ENCODE measurements at places on chromosomes 1 and 21.

DNA sequence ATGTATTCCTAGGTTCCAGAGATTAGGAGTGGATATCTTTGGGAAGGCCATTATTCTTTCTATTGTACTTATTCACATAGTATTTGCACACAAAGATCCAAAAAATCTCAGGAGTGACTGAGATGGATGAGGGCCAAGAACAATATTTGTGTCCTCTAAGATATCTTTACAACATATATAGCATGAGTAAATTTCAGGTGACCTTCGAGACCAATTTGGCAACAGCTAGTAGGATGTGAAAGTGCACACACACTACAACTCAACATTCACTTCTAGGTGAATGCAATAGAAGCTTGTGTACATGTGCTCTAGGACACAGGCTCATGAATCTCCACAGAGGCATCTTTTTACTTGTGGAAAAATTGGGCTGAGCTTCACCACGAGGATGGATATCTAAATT, 224.0 kb downstream of the C1orf94 start:
- DNase-seq: no peak

DNA sequence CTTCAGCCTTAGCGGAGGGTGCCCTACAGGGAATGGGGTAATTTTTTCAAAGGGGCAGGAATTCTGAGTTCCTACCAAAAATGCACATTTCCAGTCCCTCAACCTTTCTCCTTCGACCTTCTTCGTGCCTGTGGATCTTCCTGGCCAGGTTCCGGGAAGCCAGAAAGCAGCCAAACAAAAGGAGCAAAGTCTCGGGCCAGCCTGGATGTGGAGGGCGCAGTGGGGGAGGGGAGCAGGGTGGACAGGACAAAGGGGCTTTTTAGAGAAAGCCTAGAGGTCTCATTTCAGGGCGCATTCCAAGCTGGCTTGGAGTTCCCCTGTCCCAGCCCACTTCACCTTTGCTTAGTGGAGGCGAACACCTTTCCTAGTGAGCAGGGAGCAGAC, 2.9 kb upstream of the INAVA start:
- no peak for DNase-seq

DNA sequence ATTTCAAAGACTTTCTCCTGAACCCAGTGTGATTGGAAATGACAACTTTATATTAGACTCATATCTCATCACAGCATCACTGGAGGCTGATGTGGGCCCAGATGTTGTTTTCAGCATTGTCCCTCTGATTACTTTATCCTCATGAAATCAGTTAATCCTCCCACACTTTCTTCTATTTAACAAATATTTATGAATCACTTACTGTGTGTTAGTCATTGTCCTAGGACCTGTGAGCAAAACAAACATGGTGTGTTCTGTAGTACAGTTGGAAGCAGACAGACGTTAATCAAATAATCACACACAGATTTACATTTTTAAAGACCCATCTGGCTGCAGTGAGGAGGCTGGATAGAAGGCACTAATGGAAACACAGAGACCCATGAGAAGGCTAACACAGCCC, 383.7 kb downstream of the PRDM2 start:
- DNase-seq: no peak

GRCh38 chr21:37337831-37338230, 28.7 kb upstream of the DYRK1A start:
- no peak for DNase-seq

GRCh38 chr1:230747127-230747730, at the start of gene CAPN9:
Gene CAPN9, plus strand, starts transcription at chr1:230747388. Its CDS starts 109 bp downstream, at chr1:230747497.
- no peak for DNase-seq

DNA sequence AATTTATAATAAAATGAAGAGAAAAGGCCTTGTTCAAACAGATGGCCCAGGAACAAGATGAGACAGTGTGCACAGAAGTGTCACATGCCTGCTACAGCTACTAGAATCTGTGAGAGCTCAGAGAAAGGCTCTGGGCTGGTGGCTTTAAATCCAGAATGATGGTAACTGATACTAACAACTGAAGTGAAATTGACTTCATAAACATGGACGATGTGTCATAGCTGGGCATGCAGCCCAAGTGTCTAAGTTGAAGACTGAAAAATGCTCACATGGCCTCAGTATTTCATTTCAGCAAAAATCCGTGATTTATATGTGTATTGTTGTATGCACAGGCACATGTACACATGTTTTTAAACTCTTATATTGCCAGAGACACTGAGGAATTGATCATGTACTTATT, 208.3 kb upstream of the RUNX1 start:
- DNase-seq: no peak

DNA sequence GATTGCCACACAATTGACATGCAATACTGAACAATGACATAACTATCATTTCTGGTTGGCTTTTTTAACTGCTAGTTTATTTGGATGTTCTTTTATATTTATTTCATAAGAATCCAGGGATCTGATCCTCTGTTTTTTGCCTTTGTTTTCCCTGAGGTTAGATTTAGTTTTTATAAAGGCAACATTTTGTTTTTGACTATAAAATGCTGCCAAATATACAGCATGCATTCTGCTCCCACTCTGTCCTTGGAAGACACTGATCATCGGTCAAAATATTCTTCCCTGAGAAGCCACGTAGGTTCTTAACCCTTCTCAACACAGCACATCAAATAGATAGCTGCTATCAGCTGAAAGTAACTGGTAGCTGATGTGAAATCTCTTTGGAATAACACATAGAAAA, 52.5 kb downstream of the LYPLAL1 start:
- no peak for DNase-seq

DNA sequence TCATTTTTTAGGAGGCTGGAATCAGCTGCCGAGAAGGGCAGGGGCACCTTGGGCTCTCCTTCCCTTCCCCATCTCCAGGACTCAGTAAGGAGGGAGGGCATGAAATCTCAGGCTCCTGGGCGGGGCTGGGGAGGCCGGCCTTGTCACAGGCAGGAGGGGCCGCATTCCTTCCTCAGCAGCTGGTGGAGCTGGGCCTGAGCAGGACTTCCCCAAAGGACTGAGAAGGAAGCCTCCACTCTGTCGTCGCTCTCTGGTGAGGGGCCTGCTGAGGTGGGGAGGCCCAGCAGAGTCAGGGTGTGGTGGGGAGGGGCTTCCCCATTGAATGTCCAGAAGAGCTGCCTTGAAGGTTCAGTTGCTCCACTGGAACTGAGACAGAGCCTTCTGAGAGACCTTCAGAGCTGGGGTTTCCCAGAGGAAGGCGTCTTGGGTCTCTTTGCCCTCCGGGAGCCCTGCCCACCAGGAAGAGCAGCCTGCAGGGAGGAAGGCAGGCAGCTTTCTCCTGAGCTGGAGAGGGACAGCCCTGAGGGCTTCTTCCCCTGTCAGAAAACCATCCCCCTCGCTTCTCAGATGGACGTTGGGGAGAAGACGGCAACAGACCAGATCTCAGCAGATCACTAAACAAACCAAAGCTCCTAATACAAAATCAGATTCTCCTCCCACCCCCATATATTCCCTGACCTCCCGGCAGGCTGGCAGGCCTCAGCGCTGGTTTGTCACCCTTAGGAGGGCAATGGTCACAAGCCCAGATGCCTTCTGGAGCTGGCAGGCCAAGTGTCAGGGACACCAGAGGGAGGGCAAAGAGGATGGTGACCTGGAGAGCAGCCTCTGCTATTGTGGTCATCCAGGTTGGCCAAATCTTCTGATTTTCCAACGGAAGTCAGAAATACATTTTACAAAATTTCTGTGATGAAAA, 10.7 kb downstream of the KCNA10 start:
- DNase-seq: no peak

Data from activated naive CD4-positive, alpha-beta T cell (primary cell).